CD4-positive, alpha-beta T cell (primary cell): ENCODE measurements at places on chromosomes 7 and 10.

DNA sequence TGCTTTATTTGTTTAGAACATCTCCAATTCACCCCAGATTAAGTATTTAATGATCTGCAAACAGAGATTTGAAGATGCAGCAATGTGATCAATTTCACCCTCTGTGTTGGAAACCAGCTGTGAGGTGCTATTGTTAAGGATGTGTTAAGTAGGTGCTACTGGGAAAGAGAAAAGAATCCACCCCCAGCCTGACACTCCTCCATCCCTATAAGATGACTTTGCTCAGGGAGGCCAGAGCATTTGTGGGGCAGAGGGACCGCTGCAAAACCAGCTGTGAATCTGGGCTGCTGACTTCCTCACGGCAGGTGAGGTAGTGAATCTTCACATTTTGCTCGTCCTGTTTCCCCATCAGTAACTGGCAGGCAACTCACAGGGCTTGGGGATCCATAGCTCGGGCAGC lies 297.5 kb downstream of the GFRA1 start:
- DNase-seq: no peak

- no peak for DNase-seq
Measured at GRCh38 chr7:132872034-132872433, 209.9 kb downstream of the CHCHD3 start.

DNA sequence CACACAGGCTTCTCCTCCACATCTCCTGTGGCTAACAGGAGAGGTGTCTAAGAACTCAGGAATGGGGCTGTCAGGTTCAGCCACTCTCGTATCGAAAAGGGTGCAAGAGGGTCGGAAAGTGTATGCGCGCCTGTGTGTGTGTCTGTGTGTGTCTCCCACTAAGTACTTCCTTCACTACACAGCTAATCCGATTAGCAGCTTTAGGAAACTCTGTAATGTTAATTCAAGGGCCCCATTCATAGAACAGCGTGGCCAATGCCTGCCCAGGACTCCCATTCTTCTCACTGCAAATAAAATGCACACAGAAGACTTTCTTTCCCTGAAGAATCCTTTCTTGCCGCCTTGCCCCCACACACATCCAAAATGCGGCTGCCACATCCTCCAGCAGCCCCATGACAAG lies 39.9 kb downstream of the TLL2 start:
- no peak for DNase-seq

DNA sequence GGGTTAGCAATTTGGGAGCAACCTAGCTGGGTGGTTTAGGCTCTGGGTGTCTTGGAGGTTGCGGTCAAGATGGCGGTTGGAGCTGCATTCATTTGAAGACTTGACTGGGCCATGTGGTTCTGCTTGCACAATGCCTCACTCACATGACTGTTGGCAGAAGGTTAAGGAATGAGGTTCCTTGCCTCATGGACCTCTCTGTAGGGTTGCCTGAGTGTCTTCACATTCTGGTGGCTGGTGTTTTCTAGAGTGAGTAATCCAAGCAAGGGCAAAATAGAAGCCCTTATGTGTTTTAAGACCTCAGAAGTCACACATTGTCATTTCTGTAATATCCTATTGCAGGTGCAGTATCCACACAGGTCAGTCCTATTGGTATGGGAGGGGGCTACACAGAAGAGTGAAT lies 52.0 kb downstream of the CDK14 start:
- DNase-seq: no peak

- no peak for DNase-seq
Measured at GRCh38 chr10:59843748-59844147, 62.6 kb downstream of the CCDC6 start.

DNA sequence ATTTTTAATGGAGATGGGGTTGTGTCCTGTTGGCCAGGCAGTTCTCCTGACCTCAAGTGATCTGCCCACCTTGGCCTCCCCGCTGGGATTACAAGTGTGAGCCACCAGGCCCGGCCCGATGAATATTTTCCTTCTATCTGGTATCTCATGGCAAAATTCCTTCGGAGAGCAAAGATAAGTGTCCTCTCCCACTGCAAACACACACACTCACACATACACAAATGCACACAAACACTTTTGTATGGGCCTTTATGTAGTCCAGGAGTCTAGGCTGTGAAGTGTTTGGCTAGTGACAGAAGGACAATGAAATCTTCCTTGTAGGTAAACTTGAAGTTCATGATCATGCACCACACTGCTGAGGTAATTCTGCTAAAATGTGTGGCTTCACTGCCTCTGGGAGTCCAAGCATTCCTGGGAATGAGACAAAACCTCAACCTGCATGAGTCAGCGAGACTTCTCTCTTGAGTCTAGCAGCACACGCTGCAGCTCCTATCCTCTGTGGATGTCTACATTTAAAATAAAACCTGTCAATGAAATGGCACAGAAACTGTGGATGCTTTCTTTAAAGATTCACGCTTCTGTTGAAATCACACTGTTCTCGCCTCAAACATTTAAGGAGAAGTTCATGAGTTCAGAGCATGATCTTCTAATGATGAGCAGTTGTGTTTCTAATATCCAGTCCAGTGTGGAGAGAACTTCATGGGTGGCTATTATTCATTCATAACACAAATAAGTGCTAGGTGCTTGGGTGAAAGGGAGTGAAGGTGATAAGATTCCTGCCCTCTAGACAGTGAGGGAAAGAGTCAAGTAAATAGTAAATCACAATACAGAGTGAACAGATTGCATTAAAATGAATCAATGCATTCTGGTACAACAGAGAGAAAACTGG lies 96.5 kb downstream of the NRP1 start:
- no peak for DNase-seq

DNA sequence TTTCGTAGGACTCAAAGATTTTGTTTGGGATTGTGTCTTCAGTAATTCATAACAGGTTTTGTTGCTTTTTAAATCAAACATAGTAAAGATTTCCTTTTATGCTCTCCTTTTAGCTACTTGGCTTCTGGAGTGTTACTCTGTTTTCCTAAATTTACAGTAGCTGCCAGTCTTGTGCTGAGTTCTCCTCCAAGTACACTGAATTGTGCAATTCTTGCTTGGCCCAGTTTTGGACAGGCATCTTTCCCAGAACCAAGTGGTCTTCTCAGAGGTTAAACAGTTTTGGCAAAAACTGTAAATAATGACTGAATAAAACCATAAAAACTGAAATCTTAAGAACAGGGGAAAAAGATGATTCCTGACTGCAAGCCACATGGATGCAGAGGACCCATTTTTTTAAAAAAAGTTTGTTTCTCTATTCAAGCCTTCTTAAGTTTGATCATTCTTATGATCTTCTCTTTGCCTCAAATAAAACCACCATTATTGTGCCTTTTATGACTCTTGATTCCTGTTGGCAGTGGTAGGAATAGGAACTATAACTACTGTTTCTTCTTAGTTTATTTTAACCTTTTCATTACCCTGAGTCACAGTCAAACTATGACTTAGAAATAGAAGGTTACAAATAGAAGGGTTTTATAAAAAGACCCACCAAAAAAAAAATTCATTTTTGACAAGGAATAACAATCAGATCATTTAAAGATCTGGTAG lies 88.0 kb downstream of the MDFIC start:
- DNase-seq: no peak

DNA sequence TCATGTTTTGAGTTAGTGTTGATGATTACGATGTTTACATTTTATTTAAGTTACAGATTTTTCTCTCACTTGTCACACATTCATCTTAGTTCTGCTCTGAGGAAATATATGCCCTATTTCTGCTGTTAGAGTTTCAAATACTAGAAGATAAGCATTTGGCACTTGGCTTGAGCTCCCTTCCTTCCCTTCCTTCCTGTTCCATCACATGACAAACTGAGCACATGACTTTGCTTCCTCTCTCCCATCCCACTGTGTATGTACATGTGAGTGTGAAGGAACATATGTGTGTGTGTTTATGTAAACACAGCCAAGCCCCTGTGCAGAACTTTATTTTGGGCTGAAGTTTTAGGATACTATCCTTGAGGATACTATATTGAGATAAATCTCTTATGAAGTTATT lies 795.9 kb upstream of the IGFBP3 start:
- no peak for DNase-seq

GRCh38 chr7:31710171-31710570 lies 23.2 kb downstream of the PPP1R17 start:
- DNase-seq: no peak

DNA sequence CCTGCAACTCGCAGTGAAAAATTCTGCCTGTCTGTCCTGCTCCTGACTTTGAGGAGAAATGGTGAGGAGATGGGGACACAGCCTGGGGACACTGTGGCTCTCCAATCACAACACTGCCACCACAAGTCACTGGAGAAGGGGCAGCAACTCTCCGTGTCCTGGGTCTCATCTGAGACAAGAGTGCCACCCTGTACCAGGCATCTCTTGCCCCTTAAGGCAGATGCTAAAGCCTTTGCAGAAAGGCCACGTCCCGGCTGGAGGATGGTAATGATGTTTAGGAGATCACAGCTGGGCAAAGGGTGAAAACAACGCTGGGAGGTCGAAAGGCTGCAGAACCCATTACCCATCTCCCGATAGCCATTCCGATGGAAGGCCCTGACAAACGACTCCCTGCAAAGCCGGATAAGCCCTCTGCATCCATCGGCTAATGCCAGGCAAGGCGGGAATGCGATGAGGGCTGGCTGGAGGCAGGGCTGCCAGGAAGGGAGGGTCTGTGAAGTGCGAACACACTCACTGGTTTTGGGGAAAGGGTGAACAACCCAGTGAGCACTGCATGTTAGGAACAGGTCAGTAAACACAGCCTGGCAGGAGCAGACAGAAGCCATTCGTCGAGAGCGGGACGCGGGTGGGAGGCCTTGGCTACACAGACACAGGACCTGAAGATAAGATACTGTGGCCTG lies 190.8 kb downstream of the ADARB2 start:
- DNase-seq: no peak

GRCh38 chr7:95897557-95898251 lies 125.3 kb downstream of the DYNC1I1 start:
- no peak for DNase-seq

- no peak for DNase-seq
Measured at GRCh38 chr10:128710098-128710797, 584.0 kb upstream of the MKI67 start.

- no peak for DNase-seq
Measured at GRCh38 chr7:25260862-25261494, 32.7 kb upstream of the NPVF start.

DNA sequence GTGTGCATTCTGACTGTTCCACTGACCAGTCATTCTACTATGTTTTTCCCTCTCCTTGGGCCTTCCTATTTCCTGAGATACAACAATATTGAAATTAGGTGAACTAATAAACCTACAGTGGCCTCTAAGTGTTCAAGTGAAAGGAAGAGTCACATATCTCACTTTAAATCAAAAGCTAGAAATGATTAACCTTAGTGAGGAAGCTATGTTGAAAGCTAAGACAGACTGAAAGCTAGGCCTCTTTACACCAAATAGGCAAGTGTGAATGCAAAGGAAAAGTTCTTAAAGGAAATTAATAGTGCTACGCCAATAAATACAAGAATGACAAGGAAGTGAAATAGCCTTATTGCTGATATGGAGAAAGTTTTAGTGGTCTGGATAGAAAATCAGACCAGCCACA lies 5.7 kb upstream of the DYNC1I1 start:
- DNase-seq: no peak

- no peak for DNase-seq
Measured at GRCh38 chr10:128808921-128809440, 658.1 kb upstream of the MGMT start.

- no peak for DNase-seq
Measured at GRCh38 chr10:131076356-131076755, 235.2 kb downstream of the TCERG1L start.

- DNase-seq: no peak
Measured at GRCh38 chr10:13234172-13234571, at the start of gene UCMA. TSS of gene UCMA (minus strand) at chr10:13234374. CDS start at chr10:13234258, 116 bp downstream.
